CD4-positive, alpha-beta T cell treated with Interferon alpha-2 for 1 hour (primary cell): ENCODE measurements at places on chromosomes 7 and 10.
A peak's percentile ranks its signal among the peaks of the same experiment; 100 is the strongest.

- no peak for DNase-seq
Measured at GRCh38 chr7:68269405-68269804, 1272.8 kb downstream of the TYW1 start.

DNA sequence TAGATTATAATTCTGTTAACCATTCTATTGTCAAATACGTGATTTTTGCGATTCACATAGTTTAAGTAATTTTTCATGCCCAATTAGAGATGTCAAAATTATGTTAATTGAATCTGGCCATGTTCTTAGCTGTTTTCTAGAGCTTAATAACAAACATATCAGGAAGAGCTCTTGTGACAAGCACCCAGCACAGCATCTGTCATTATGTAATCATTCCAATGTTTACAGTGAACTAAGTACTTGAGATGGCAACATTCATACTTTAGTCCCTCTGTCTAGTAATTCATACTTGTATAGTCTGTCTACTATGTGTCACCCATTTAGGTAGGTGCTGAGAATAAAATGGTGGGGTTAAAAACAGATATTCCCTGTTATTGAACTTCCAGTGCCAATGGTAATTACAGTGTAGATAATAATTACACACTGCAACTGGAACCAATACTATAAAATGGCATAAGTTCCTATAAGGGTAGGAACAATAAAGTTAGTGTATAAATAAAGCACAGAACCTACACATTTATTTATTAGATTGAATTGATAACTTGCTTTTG is 55.2 kb downstream of the ZEB1 start:
- no peak for DNase-seq

DNA sequence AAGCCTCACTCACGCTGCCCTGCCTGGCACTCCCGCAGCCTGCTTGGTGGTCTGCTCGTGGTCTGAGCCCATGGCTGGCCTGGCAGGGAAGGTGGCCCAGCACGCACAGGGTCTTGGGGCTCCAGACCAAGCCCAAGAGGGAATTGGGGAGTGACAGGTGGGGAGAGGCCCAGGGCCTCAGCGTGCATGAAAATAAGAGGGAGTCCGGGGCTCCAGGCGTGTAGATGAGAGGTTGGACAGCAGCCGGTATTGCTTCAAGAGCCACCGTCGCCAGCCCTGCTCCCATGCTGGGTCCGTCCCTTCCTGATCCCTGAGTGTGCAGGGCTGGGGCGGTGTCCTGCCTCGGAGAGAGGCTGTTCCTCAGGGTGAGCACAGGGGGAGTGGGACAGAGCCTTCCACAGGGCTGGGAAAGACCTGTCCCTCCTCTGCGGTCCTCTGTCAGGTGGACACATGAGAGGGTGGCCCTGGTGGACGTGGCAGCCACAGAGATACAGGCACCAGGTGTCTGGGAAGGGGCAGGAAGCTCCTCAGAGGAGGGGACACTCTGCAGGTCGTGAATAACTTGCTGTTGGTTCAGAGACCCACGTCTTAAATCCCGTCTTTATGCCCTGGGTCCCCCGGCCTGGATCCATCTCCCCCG is 113.1 kb downstream of the INPP5A start:
- no peak for DNase-seq

DNA sequence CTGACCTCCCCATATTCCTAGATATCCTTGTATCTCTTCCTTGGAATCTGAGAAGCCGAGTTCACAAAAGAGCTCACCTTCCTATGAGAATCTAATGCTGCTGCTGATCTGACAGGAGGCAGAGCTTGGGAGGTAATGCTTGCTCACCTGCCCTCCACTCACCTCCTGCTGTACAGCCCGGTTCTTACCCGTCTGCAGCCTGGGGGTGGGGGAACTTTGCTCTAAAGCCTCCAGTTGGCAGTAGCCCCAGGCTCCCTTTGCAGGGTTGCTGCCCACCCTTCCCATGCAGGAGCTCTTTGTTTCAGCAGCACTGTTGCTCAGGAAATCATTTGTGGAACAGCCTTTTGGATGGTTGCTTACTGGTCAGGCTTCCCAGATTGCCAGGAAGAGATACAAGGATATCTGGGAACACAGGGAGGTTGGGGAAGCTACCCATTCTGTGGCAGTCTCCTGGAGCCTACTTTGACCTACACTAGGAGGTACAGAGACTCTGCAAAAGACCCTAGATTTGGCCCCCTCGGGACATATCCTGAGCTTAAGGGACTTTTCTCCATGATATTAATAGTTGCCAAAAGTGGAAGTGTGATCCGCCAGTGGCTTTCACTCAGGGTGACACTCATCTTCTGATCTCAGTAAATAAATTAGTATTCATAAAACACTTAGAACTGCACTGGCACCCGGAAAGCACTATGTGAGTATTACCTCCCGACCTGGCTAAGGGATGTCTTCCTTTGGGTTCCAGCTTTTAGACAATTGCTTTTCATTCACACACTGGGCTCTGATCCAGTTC is 363.7 kb upstream of the PODXL start:
- DNase-seq, result no peak

DNA sequence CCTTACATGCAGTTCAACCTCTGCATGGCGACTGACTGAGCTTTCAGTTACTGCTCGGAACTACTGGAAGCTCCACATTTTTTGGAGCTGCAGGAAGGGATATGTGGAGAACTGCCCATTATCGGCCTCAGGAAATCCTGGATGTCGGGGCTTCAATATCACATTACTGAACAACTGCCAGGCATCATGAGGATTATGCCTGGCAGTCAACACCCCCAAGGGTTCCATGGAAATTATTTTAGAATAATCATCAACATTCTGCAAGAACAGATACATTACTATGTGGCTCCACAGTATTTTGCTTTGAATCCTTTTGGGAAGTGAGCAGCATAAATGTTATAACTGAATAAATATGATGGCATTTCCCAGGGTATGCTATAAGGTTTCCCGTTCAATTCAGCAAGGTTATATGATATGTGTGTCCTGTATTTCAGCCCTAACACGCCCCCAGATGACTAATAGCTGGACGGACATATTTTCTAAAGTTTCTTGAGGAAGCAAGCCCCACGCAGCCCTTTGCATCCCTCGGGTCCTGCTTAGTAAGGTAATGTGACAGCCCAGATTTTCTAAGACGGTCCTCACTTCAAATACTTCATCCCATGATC is 53.0 kb upstream of the OPALIN start:
- DNase-seq, result no peak

DNA sequence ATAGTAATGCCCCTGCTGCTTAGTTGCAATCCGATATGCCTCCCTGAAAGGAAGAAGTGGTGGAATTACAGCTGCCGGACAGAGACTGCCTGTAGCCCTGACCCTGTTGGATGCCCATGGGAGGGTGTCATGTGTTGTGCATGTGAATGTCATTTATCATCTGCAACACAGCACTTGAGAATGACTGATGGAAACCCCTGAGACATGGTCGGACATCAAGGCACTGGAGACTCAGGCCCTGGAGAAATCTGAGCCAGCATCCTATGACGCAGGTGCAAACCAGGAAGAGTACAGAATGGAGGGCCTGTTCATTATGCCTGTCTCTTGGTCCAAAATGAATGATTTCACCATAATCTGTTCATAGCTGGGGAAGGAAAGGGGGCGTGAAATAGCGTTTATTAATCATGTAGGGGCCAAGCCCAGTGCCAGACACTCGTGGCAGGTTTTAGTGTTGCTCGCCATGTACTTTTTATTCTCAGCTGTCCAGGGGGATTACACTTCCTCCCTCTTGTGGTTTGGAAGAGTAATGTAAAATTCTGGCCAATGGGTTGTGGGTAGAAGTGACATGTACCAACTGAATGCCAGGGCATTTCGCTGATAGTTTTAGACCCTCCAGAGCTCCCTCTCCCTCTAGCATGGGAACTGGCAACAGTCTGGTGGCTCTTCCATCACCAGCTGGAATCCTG is 23.0 kb upstream of the LEP start:
- DNase-seq, result no peak

GRCh38 chr7:51077987-51078370 is 238.6 kb downstream of the COBL start:
- no peak for DNase-seq

GRCh38 chr10:36475746-36476145 is 649.7 kb upstream of the ANKRD30A start:
- DNase-seq, result no peak

DNA sequence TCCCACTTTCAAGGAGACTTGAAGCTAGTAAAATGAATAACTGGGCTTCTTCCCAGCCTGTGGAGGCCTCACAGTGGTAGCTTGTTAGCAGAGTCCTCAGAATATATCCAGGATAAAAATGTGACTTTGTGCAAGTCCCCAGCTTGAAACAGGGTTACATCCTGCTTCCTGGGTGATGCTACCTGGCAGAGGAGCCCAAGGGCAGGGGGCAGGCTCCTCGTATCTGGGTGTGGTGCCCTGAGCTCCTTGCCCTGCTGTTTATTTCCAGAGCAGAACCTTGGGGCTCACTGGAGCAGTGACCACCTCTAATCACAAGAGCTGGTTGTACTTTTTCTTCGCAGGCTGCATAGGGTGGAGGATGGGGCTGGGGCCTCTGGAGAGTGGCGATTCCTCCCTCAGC is 94.8 kb downstream of the GRK5 start:
- DNase-seq, result peak; percentile 30

- DNase-seq, result no peak
Measured at GRCh38 chr10:126070476-126071215, 174.3 kb downstream of the FANK1 start.

DNA sequence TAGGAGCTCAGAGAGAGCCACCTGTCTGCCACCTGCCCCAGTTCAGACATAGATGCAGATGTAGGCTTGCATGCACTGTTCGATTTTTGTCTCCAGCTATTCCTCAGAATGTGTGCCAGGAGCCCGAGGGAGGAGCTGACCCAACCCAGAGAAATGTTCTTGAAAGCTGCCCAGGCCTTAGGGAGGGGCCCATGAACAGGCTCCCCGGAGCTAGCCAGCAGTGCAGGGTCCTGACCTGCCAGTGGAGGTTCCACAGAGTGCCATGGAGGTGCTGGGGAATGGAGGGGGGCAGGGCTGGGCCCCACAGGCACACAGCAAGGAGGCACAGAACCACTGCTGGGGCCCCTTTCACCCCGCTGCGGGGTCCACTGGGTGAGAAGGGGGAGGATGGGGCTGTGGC is 29.6 kb upstream of the SFRP5 start:
- no peak for DNase-seq

DNA sequence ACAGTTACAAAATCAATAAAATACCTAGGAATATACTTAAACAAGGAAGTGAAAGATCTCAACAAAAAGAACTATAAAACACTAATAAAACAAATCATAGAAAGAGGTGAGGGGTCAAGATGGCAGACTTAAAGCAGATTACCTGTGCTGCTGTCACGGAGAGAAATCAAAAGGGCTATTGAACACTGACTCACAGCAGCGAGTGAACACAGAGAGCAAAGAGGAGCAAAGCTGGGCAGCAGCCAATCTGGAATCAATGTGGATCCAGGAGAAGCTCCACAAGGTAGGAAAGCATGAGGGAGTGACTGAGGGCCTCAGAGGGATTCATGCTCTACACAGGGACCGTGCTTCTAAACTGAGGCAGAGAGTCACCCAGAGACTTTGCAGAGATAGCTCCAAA is 562.0 kb upstream of the SEMA3D start:
- DNase-seq, result no peak

- no peak for DNase-seq
Measured at GRCh38 chr7:23012908-23013714, 819 bp downstream of the HYCC1 start.

- DNase-seq, result no peak
Measured at GRCh38 chr10:47023237-47024045, 112.2 kb downstream of the PTPN20 start.

GRCh38 chr10:16521311-16522016 is at the start of gene C1QL3:
Gene C1QL3, minus strand, starts transcription at chr10:16521879. Its CDS starts 814 bp downstream, at chr10:16521065.
- no peak for DNase-seq

GRCh38 chr7:28818996-28819395 is 139.1 kb downstream of the TRIL start:
- DNase-seq, result no peak

DNA sequence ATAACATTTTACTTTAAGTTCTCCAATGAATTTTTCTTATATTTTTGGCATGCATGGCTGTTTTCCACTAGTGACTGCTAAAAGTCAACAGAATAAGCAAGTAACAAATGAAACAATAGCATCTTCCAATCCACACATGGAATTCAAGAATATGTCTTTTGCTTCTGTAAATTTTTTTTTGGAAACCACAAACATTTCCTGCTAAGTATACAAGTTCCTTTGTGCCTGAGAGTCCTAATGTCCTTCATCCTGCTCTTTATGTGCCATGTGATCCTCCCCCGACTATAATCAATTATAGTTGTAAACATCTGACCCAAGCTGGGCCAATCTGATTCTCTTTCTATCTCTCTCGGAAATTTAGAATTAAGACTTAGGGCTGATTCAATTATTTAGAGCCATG is 61.2 kb downstream of the PPP1R3C start:
- DNase-seq, result no peak

GRCh38 chr10:132446661-132447445 is 49.9 kb downstream of the PWWP2B start:
- DNase-seq, result peak; percentile 77

DNA sequence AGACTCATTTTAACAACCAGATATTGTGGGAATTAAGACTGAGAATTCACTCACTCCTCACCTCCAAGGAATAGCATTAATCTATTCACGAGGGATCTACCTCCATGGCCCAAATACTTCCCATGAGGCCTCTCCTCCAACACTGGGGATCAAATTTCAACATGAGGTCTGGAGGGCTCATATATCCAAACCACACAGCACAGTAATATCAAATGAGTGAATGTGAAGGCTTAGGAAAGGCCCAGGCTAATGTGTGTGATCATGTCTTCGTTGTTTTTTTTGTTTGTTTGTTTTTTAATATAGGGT is 46.5 kb downstream of the HIBADH start:
- no peak for DNase-seq

GRCh38 chr7:4830176-4830575 is 31.7 kb downstream of the PAPOLB start:
- peak; percentile 58 for DNase-seq

DNA sequence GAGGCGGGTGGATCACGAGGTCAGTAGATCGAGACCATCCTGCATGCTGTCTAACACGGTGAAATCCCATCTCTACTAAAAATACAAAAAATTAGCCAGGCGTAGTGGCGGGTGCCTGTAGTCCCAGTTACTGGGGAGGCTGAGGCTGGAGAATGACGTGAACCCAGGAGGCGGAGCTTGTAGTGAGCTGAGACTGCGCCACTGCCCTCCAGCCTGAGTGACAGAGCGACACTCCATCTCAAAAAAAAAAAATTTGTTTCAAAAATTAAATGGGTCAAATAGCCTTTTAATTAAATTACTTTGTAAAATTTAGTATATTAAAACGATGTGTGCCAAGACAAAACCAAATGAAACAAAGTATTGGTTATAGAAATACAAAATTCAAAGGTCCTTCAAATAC is 6.8 kb upstream of the MRC1 start:
- DNase-seq, result no peak

DNA sequence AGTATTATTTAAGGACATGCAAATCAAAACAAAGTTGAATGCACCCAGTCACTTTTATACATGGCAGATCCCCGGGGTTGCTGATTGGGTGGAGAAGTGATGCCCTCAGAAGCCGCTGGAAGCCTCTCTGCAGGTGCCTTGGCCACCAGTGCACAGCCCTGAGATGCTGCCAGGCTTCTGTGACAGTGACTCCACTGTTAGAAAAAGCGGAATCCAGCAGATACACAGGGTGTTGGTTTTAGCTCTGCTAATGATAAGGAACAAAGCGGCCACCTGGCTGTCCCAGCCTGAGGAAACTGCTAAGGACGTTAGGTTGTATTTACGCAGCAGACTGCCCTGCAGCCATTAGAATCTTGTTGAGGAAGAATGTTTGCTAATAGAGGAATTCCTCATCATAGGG is 47.5 kb downstream of the JAKMIP3 start:
- no peak for DNase-seq

- DNase-seq, result no peak
Measured at GRCh38 chr7:44390701-44391100, 65.3 kb upstream of the CAMK2B start.

GRCh38 chr10:5530846-5531557 is 6.2 kb downstream of the CALML3 start:
- DNase-seq, result no peak
